ENCODE measurements at places on chromosomes 5 and 9.

GRCh38 chr5:147617711-147618350 lies 108.0 kb upstream of the DPYSL3 start:
- no peak for DNase-seq

GRCh38 chr9:83937861-83938455 lies 16.7 kb upstream of the KIF27 start:
- DNase-seq: peak; percentile 84

GRCh38 chr9:70902692-70903131 lies 218.7 kb downstream of the TRPM3 start:
- no peak for DNase-seq

GRCh38 chr9:109108318-109108717 lies 11.4 kb downstream of the TMEM245 start:
- DNase-seq: no peak

DNA sequence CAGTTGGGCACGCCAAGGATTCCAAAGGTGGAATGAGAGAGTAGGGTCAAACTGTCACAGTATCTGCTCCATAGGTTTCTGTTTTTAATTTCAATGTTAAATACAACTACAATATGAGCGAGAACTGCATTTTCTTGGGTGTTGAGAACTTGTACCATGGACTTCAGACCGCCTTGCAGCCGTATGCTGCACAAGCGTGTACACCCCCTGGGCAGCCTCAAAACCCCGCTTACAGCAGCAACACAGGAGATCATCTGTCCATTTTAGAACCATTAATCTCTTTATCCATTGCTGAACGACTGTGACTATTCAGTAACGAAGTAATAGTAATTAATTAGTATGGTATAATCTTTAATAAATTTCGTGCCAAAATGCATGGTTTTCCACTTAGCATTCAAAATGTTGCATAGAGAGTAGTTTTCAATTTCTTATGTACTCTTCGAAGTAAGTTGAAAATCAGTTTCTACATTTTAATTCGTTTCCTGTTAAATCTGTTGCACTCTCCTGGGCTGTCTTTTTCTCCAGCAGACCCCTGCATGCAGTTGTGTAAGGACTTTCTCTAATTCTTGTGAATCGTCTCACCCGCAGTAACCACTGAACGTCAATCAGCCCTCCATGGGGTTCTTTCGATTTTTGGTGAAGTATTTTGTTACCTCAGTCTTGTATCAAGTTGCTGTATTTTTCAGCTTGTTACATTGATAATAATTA lies 42.0 kb upstream of the GARNL3 start:
- DNase-seq: no peak

DNA sequence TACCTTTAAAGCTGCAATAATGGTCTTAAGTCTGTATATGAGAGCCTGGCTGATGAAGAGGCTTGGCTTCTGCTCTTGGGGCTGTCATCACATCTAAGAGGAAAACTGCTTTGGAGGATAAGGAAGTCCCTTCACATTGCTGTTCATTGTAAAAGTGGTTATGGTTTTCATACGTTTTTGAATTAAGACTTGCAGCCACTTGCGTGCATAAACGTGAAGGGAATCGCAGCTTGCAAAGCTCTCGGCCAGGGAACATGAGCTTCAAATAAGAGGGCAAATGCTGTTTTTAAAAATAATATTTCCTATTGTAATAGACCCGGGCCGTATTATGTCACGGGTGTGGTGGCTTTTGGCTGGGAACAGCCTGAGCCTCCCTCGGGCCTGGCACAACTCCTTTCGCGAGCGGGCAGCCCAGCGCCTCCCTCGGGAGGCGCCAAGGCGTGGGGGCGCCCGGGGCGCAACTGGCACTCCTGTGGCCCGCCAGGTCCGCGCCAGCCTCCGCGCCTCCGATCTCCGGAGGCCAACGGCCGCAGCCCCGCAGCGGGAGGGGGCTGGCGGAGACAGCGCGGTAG lies 538 bp upstream of the ARHGEF28 start:
- DNase-seq: no peak

- DNase-seq: no peak
Measured at GRCh38 chr9:110146373-110146772, 61.6 kb downstream of the C9orf152 start.

- DNase-seq: no peak
Measured at GRCh38 chr9:77647267-77648233, 572 bp downstream of the GNA14 start.

DNA sequence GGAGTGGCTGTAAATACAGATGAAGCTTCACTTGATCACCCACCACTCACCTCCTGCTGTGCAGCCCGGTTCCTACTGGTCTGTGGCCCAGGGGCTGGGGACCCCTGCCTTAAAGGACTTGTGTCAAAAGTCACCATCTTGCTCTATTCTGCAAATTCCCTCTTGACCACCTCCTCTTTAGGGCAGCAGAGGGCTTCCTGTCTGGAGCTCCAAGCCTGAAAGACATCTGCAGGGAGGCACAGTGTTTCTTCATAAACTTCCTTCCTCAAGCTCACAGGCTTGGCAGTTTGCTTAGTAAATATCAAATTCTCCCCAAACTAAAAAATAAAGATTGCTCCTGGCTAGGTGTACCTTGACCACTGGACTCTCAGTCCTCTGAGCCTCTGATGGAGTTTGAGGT lies 104.4 kb downstream of the FRMD3 start:
- no peak for DNase-seq
